ENCODE measurements at places on chromosomes 16 and 17.

- no peak overlapping the region for H3K27ac ChIP-seq
- peaks cover 3% of the 10 kb centered on the region for H3K4me1 ChIP-seq
- H3K4me3 ChIP-seq, result no peak overlapping the region
- no peak for DNase-seq
- no peaks in the 10 kb centered on the region for H3K36me3 ChIP-seq
Observed at GRCh38 chr16:58506241-58507194, 6.6 kb downstream of the NDRG4 start.

GRCh38 chr17:3532859-3533142, 24.8 kb downstream of the TRPV3 start:
- no peak overlapping the region for H3K4me3 ChIP-seq
- no peak for DNase-seq
- peaks cover 5% of the 10 kb centered on the region for H3K27me3 ChIP-seq
- no peaks in the 10 kb centered on the region for H3K36me3 ChIP-seq

DNA sequence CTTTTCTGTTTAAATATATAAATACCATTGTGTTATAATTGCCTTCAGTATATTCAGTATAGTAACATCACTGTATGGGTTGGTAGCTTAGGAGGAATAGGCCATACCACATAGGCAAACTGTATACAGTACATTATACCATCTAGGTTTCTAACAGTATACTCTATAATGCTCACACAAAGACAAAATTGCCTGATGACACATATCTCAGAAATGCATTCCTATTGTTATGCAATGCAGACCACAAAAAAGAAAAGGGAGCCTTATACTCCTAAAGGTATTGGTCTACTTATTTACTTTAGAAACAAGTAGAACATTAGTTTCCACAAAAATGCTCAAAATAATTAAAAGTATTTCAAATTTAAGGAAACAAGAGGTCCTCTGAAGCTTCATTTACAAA, 47.9 kb downstream of the SETD6 start:
- DNase-seq, result no peak
- no peaks in the 10 kb centered on the region for H3K27me3 ChIP-seq
- H3K36me3 ChIP-seq, result peaks cover 62% of the 10 kb centered on the region
- no peak overlapping the region for H3K27ac ChIP-seq

DNA sequence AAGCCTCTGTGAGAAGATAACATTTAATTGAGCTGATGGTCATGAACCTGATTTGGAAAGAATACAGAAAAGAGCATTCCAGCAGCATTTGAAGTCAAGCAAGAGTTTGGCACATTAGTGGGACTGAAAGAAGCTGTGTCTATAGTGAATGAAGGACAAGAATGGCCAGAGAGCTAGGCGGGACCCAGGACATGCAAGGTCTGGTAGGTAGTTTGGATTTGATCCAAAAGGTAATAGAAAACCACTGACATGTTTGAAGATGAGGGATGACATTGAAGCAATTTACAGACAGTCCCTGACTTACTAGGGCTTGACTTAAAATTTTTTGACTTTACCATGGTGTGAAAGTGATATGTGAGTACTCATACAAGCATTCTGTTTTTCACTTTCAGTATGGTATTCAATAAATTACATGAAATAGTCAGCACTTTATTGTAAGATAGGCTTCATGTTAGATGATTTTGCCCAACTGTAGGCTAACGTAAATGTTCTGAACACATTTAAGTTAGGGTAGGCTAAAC, 7.6 kb downstream of the CYB5B start:
- peaks cover 49% of the 10 kb centered on the region for H3K4me1 ChIP-seq
- H3K4me3 ChIP-seq, result no peak overlapping the region
- no peak for DNase-seq
- no peaks in the 10 kb centered on the region for H3K27me3 ChIP-seq

DNA sequence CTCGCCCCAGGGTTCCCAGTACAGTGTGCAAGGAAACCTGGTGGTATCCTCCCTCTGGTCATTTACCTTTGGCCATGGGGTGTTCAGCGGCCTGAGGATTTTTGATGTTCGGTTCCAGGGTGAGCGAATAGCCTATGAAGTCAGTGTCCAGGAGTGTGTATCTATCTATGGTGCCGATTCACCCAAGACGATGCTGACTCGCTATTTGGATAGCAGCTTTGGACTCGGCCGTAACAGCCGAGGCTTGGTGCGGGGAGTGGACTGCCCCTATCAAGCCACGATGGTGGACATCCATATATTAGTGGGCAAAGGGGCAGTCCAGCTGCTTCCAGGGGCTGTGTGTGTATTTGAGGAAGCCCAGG, 1.2 kb downstream of the AOC2 start:
- no peaks in the 10 kb centered on the region for H3K27me3 ChIP-seq
- H3K36me3 ChIP-seq, result peaks cover 47% of the 10 kb centered on the region
- no peak overlapping the region for H3K4me3 ChIP-seq
- no peak overlapping the region for H3K27ac ChIP-seq
- peaks cover 14% of the 10 kb centered on the region for H3K4me1 ChIP-seq

DNA sequence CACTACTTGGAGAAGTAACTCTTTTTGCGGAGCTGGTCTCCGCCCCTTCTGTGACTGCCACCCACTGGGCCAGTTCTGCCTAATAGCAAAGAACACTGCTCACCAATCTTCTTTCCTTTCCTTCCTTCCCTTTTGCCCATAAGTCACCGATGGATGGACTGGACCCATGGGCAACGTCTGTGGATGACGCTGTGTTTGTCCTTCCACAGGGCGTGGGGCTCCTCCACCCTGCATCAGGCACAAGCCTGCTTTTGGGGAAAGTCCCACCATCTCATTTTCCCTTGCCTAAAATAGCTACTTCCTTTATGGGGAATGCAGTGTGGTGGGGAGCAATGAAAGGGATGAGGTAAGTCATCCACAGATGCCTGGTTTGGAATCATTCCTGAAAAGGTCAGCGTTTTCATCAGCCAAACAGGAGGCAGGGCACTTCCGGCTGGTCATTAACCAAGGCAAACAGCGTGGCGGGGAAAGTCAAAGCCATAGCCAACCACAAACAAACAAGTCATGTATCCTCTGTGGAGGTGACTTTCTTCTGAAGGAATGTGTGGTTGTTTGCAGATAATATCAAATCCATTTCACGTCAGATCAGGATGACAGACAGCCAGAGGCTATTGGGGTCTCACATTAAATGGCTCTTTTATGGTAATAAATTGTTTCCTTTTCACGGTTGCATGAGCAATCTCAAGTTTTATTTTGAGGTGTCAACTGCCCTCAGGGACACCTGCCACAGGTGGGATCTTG, 30.7 kb upstream of the MED9 start:
- no peaks in the 10 kb centered on the region for H3K36me3 ChIP-seq
- H3K27me3 ChIP-seq, result peaks cover 5% of the 10 kb centered on the region
- H3K27ac ChIP-seq, result no peak overlapping the region

- no peaks in the 10 kb centered on the region for H3K27me3 ChIP-seq
- H3K4me3 ChIP-seq, result no peak overlapping the region
- DNase-seq, result no peak
- H3K4me1 ChIP-seq, result peaks cover 43% of the 10 kb centered on the region
- H3K36me3 ChIP-seq, result peaks cover 59% of the 10 kb centered on the region
- H3K27ac ChIP-seq, result no peak overlapping the region
Observed at GRCh38 chr17:17156511-17156910, 49.6 kb downstream of the PLD6 start.

DNA sequence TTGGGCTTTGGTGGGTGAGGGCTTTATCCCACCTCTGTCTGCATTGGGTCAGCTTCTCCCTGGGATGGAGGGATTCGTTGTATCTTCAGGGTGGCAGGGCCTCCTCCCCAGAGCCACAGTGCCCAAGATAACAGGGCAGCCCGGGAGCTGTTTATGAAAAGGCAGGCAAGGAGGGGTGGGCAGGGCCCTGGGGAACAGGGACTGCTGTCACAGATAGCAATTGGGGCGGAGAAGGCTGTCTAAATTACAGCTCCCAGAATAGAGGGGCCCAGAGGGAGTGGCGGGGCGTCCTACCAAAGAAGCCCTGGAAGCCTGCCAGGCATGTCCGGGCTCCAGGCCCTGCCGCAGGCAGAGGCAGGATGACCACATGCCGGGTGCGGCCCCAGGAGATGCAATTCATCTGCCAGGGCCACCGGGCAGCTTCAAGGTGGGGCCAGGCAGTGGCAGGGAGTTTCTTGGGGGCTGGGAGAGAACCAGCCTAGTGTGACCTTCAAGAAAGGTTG, 18.8 kb upstream of the PHOSPHO1 start:
- H3K27me3 ChIP-seq, result peaks cover 19% of the 10 kb centered on the region
- no peak overlapping the region for H3K4me3 ChIP-seq
- H3K27ac ChIP-seq, result no peak overlapping the region
- no peaks in the 10 kb centered on the region for H3K4me1 ChIP-seq
- no peak for DNase-seq

DNA sequence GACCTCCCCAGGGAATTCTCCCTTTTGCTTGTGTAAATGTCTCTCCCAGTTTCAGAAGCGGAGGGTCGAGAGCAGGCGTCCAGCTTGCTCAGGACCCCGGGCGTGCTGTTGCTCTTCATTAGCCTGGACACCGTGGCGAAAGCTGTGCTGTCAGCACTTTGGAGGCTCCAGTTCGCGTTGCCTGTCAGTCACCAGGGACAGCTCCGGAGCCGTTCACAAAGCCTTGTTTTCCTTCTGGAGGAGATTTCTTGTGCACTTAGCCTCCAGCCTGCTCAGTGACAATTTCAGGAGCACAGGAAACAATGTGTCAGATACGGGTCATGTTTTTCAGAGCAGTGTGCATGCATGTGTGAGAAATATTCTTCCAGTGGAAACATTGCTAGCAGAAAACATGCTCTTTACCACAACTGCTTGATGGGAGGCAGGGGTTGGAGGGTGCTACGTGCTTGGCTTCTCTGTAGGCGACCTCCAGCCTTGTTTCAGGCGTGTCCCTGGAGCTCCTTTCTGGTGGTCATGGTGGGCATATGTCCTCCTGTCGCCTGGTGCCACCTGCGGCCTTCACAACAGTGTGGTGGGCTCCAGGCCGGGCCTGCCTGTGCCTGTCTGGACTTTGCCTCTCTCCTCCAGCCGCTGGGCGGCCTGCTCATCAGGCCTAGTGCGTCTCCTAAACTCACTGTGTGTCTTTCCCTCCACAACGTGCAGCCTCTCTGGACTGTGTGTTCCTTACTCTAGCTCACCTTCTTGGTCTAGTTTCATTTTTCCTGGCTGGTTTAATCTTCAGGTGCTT, 29.0 kb downstream of the ZNF750 start:
- peaks cover 11% of the 10 kb centered on the region for H3K4me1 ChIP-seq
- peaks cover 8% of the 10 kb centered on the region for H3K36me3 ChIP-seq
- DNase-seq, result no peak
- no peak overlapping the region for H3K4me3 ChIP-seq

GRCh38 chr16:13995194-13995593, 75.2 kb downstream of the ERCC4 start:
- no peak overlapping the region for H3K27ac ChIP-seq
- no peaks in the 10 kb centered on the region for H3K36me3 ChIP-seq
- no peak for DNase-seq
- peaks cover 6% of the 10 kb centered on the region for H3K4me1 ChIP-seq
- H3K27me3 ChIP-seq, result no peaks in the 10 kb centered on the region
